ENCODE measurements at places on chromosomes 7 and 10. TPM values are rescaled to one million over a fixed set of nuclear protein-coding genes. Genes with fewer than 3 reads are reported as not detected.

GRCh38 chr10:124955868-124956267 is 13.9 kb downstream of the ZRANB1 start:
- no peak overlapping the region for H3K4me3 ChIP-seq
- no peak overlapping the region for H3K27ac ChIP-seq
- H3K27me3 ChIP-seq = no peaks in the 10 kb centered on the region
- no peaks in the 10 kb centered on the region for H3K36me3 ChIP-seq

TAF6 gene
- polyA plus RNA-seq = 39.8 TPM

DNA sequence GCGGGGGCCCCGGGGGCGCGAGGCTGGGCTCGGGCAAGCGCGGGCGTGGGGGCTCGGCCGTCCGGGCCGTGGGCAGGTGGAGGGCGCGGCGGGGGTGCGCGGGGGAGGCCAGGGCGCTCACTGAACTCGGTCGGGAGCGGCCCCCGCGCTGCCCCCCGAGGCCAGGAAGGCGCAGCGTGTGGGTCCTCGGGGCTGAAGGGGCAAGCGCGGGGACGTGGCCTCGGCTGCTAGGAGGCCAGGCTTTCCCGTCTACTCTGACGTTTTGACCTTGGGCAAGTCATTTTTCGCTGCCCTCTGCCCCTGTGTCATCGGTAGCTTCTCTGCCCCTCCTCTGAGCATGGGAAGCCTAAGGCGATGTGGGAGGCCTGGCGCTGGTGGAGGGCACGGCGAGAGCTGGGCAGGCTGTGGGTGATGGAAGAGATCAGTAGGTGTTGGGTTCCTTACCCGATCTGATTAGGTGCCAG is 441 bp downstream of the FBH1 start:
- peaks cover 7% of the 10 kb centered on the region for H3K36me3 ChIP-seq
- H3K4me3 ChIP-seq = peak overlapping the region; percentile 92
- peak; percentile 13 for DNase-seq

DNA sequence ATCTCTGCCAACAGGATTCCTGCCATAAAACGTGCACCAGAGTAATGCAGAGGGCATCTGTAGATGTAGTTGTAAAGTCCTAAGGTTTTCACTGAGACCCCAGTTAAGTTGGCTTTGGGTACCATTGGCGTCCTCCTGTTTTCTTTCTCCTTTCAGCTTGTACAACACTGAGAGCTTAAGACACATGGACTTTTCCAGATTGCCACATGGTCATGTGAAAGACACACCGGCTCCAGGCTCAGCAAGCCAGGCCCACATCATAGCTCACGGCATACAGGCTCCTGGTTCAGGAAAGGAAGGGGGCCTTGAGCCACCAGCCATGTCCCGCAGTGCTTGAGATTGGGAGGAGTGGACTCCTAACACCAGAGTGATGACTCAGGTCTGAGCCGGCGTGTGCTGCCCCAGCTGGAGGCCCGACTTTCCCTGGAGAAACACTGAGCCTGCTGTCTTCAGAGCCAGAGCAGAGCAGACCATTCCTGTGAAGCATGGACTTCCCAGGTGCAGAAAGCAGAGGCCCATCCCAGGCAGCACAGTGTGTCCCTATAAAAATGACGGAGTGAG is 252.7 kb downstream of the PRPF18 start:
- no peaks in the 10 kb centered on the region for H3K27me3 ChIP-seq
- H3K27ac ChIP-seq = peak overlapping the region; percentile 48
- no peak overlapping the region for H3K4me3 ChIP-seq
- no peak for DNase-seq
- H3K36me3 ChIP-seq = no peaks in the 10 kb centered on the region
- H3K4me1 ChIP-seq = peaks cover 5% of the 10 kb centered on the region

CLDN3 gene
- polyA plus RNA-seq = 42.9 TPM

GRCh38 chr10:132193907-132194552 is 7.3 kb downstream of the DPYSL4 start:
- H3K4me3 ChIP-seq = no peak overlapping the region
- H3K36me3 ChIP-seq = peaks cover 3% of the 10 kb centered on the region
- peaks cover 7% of the 10 kb centered on the region for H3K27me3 ChIP-seq
- peaks cover 5% of the 10 kb centered on the region for H3K4me1 ChIP-seq
- no peak overlapping the region for H3K27ac ChIP-seq
- peak; percentile 31 for DNase-seq

CYP3A7 gene
- polyA plus RNA-seq = 0.19 TPM

DBNL gene
- polyA plus RNA-seq = 89.3 TPM

GRCh38 chr10:130337696-130338635 is 201.8 kb downstream of the GLRX3 start:
- H3K4me3 ChIP-seq = no peak overlapping the region
- H3K36me3 ChIP-seq = no peaks in the 10 kb centered on the region
- no peaks in the 10 kb centered on the region for H3K27me3 ChIP-seq
- no peaks in the 10 kb centered on the region for H3K4me1 ChIP-seq
- no peak for DNase-seq

CCSER2 gene
- polyA plus RNA-seq = 9.4 TPM

GRCh38 chr7:32583791-32584190 is 88.5 kb downstream of the AVL9 start:
- DNase-seq = no peak
- no peak overlapping the region for H3K4me3 ChIP-seq
- H3K4me1 ChIP-seq = peaks cover 25% of the 10 kb centered on the region
- H3K27ac ChIP-seq = no peak overlapping the region

ZNF394 gene
- polyA plus RNA-seq = 23.0 TPM

PDE1C gene
- polyA plus RNA-seq = 1.9 TPM

All from lung (tissue), 17 donors.